ENCODE measurements at places on chromosomes 12 and 14.

DNA sequence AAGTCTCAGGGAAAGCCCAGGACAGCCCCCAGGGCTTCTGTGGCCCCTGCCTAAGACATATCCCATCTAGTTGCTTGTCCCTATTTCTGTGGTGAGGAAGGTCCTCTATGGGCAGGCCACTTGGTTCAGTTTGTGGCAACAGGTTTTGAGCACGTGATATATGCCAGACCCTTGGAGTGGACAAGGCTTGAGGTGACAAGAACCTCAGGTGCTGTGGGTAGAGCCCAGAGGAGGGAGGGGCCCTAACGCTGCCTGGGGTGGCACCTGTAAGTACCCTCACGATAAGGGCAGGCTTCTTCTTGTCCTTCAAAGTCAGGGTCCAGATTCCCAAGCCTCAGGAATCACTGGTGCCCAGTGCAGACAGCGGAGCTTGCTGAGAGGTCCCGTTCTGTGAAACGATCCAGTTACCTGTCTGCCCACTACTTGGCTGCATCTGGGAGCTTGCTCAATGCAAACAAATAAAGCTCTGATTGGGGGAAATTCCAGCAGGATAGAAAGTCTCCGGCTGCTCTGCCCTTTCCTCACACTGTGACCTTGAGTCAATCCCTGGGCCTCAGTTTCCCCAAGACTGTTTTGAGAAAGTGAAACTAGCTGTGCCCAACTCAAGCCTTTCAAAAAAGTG is 47.7 kb upstream of the FAM181A start:
- DNase-seq: no peak

DNA sequence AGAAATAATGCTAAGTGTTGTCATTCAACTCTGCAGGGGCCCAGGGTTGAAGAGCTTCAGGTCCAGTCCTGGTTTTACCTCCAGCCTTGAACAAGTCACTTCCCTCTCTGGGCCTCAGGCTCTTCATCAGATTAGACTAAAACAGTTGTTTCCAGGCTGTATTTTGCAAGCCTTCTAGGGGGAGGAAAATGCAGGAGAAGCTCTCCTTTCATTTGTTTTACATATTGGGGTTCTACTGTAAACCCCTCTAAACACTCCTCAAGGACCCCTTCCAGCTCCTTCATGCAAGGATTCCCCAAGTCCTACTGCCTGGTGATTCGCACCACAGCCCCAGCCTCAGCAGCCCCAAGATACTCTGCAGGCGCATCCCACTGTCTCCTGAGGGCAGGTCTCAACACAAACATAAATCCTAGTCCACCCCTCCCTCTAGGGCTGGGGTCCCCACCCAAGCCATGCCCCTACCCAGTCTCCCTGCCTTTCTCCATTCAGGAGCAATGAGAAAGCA is 2.7 kb downstream of the SDR9C7 start:
- DNase-seq: peak; percentile 4

DNA sequence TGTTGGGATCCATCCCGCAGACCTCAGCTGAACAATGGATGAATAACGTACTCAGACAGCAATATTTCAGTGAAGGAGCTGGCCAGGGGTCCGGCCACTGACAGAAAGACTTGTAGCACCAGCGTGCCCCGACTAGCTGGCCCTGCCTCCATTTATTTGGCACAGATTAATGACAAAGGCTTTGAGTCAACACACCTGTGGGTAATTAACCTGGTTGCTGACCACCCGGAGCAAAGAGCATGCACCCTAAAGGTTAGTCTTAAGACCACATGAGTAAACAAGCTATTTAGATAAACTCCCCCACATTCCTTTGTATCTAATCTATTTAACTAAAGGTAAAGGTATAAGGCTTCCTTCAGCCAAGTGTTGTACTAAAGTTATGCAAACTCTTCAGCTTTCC is 868.6 kb downstream of the LRFN5 start:
- DNase-seq: no peak

DNA sequence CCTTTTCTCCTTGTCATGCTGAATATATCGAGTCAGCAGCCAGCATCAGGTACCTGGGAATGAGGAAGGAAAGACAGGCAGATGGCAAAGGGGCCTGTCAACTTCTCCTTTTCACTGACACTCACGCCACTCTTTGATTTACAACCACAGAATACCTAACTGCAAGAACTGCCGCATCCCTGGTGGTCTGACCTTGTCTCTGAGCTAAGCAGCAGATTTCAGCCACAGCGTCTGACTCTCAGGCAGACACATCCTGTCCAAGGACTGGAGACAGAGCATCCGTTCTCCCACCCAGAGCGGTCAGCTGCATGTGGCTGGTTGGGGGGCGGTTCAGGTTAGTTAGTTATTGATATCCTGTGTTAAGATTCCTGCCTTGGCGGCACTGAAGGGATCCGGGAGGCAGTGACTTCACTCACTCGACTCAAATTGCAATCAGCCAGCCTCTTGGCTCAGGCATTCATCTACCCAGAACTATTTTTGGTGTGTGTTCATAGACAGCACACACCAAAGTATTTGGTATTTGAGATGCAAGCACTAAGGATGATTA is 11.2 kb upstream of the MAP1LC3B2 start:
- no peak for DNase-seq

- no peak for DNase-seq
These were observed 14.8 kb downstream of the HIP1R start for GRCh38 chr12:122850048-122850445.

- DNase-seq: no peak
These were observed 13.1 kb downstream of the TMBIM4 start for GRCh38 chr12:66156654-66157053.
